RWPE2 (cell line): ENCODE measurements at places on chromosomes 1 and 21.
A peak's percentile ranks its signal among the peaks of the same experiment; 100 is the strongest.

DNA sequence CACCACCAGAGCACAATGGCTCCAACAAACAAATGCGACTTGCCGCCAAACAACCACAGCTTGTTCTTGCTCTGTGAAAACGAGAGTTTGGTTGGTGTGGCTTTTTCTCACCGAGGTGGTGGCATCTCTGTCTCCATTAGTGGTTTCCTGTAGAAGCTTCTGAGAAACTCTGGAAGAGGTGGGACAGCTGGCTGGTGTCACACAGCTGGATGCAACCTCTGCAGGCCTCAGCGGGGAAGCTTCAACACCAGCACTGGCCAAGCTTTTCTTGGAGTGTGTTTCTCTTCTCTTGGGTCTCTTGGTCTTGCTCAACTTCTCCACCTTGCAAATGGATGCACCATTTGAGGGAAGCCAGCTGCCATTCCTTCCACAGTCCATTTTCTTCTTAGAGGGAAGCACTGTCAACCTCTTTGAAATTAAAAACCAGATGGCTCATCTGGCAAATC lies 124.8 kb downstream of the KCNN3 start:
- no peaks in the 10 kb centered on the region for H3K4me1 ChIP-seq
- H3K27me3 ChIP-seq = peaks cover 12% of the 10 kb centered on the region
- H3K27ac ChIP-seq = no peak overlapping the region
- no peaks in the 10 kb centered on the region for H3K36me3 ChIP-seq
- H3K4me3 ChIP-seq = no peak overlapping the region

- no peak overlapping the region for H3K4me3 ChIP-seq
- peaks cover 6% of the 10 kb centered on the region for H3K4me1 ChIP-seq
- no peak overlapping the region for H3K27ac ChIP-seq
- no peak for DNase-seq
- no peaks in the 10 kb centered on the region for H3K36me3 ChIP-seq
These were observed 636.9 kb downstream of the KIF26B start for GRCh38 chr1:245791410-245792312.

GRCh38 chr1:225996946-225997545 lies 2.1 kb downstream of the SDE2 start:
- DNase-seq = no peak
- H3K27ac ChIP-seq = no peak overlapping the region
- H3K4me1 ChIP-seq = no peaks in the 10 kb centered on the region

- no peaks in the 10 kb centered on the region for H3K4me1 ChIP-seq
- H3K27me3 ChIP-seq = no peaks in the 10 kb centered on the region
- no peaks in the 10 kb centered on the region for H3K36me3 ChIP-seq
- H3K27ac ChIP-seq = no peak overlapping the region
These were observed 25.5 kb upstream of the CYP2J2 start for GRCh38 chr1:59952065-59952464.

- H3K4me1 ChIP-seq = no peaks in the 10 kb centered on the region
- no peaks in the 10 kb centered on the region for H3K27me3 ChIP-seq
- H3K36me3 ChIP-seq = no peaks in the 10 kb centered on the region
- DNase-seq = no peak
- H3K27ac ChIP-seq = peak overlapping the region; percentile 0
These were observed 14.2 kb upstream of the KANK4 start for GRCh38 chr1:62333441-62333840.

DNA sequence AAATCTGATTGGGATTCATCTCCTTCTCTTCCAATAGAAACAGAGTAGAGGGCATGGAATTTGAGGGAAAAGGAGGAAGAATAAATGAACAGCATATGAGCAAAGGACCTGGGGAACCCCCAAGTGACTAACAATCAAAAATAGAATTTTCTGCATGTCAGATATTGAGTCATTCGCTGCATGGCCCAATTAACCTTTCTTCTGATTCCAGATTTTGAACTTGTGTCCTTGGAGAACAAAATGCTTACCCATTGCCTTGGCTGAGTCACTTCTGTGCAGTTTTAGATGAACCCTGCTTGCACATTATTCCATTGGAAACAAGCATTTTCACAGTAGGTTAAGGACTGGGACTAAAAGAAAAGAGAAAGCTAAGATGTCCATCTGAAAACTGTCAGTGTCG lies 390.5 kb downstream of the ST6GALNAC3 start:
- no peak overlapping the region for H3K27ac ChIP-seq
- no peaks in the 10 kb centered on the region for H3K36me3 ChIP-seq
- DNase-seq = no peak
- no peak overlapping the region for H3K4me3 ChIP-seq
- no peaks in the 10 kb centered on the region for H3K27me3 ChIP-seq
- H3K4me1 ChIP-seq = no peaks in the 10 kb centered on the region

- H3K36me3 ChIP-seq = no peaks in the 10 kb centered on the region
- H3K27ac ChIP-seq = no peak overlapping the region
- no peak overlapping the region for H3K4me3 ChIP-seq
- no peaks in the 10 kb centered on the region for H3K27me3 ChIP-seq
- no peak for DNase-seq
- peaks cover 6% of the 10 kb centered on the region for H3K4me1 ChIP-seq
These were observed 98.4 kb upstream of the USP25 start for GRCh38 chr21:15631342-15631741.

- no peak overlapping the region for H3K4me3 ChIP-seq
- no peaks in the 10 kb centered on the region for H3K36me3 ChIP-seq
- H3K27ac ChIP-seq = no peak overlapping the region
- no peaks in the 10 kb centered on the region for H3K4me1 ChIP-seq
These were observed 52.8 kb downstream of the WNT9A start for GRCh38 chr1:227894831-227895451.

DNA sequence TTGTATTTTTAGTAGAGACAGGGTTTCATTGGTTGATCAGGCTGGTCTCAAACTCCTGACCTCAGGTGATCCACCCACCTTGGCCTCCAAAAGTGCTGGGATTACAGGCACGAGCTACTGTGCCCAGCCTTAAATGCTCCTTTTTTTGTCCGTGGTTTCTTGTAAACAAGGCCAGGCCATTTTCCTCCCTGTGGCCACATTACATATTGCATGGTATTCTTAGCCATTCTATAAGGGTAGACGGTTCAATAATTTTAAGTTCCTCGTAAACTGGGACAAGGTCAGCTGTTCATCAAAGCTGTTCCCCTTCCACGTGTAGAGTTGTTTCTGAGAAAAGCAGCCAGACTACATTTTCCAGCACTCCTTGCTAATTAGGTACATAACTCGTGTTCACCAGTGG lies 10.3 kb upstream of the LUZP1 start:
- H3K4me3 ChIP-seq = no peak overlapping the region
- no peak overlapping the region for H3K27ac ChIP-seq
- H3K36me3 ChIP-seq = no peaks in the 10 kb centered on the region
- DNase-seq = no peak
- no peaks in the 10 kb centered on the region for H3K4me1 ChIP-seq
- no peaks in the 10 kb centered on the region for H3K27me3 ChIP-seq

GRCh38 chr1:3662080-3662671 lies 9.9 kb downstream of the TP73 start:
- no peak overlapping the region for H3K4me3 ChIP-seq
- no peaks in the 10 kb centered on the region for H3K36me3 ChIP-seq
- H3K27ac ChIP-seq = no peak overlapping the region
- DNase-seq = no peak
- H3K27me3 ChIP-seq = peaks cover 6% of the 10 kb centered on the region

GRCh38 chr1:17134034-17134433 lies 14.8 kb upstream of the PADI2 start:
- H3K4me1 ChIP-seq = peaks cover 4% of the 10 kb centered on the region
- no peaks in the 10 kb centered on the region for H3K36me3 ChIP-seq
- no peak overlapping the region for H3K4me3 ChIP-seq
- H3K27ac ChIP-seq = no peak overlapping the region

DNA sequence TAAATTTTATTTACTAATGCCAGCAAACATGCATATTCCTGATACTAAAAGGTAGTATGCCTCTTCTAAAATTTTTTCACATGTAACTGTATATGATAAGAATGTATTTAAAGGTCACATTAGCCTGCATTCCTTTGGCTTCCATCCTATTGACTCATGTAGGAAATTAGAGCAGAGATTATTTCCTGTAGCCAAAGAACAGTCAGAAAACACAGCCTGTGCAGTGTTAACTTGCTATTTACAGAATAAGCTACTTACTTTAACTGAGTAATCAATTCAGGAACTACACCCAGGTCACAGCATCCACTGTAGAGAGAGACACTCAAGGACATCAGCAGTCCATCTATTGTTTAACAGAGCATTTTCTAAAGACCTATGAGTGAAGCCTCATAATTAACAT lies 154.5 kb upstream of the ADGRL4 start:
- H3K4me1 ChIP-seq = peaks cover 6% of the 10 kb centered on the region
- H3K27me3 ChIP-seq = no peaks in the 10 kb centered on the region
- H3K27ac ChIP-seq = no peak overlapping the region
- H3K4me3 ChIP-seq = no peak overlapping the region
- no peaks in the 10 kb centered on the region for H3K36me3 ChIP-seq

DNA sequence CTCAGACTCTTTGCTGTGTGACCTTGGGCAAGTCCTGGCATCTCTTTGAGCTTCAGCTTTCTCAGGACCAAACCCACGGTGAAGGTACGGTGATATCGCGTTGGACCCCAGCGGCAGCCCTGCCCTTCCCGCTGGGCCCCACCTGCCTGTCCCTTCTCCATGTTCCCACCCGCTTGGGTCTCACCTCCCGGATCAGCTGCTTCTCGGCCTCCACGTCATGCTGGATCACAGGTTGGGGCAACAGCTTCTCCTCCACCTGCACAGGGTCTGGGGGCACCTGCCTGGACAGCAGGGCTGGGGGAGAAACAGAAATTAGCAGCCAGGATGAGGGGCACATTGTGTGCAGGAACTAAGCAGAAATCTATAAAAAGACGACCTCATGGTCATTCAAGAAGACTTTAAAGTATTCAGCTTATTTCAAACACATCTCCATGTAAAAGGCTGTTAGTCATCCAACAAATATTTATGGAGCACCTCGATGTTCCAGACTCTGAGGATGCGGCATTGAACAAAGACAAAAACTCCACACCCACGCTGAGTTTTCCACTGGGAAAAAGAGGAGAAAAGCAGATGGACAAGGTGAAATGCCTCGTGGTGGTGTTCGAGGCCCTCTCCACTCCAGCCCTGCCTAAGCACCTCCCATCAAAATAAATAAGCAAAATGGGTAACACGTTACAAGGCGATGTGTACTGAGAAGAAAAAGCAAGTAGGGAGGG lies 19.5 kb downstream of the KIF17 start:
- H3K27ac ChIP-seq = peak overlapping the region; percentile 57
- H3K4me1 ChIP-seq = peaks cover 16% of the 10 kb centered on the region
- H3K27me3 ChIP-seq = no peaks in the 10 kb centered on the region
- no peak for DNase-seq
- H3K4me3 ChIP-seq = no peak overlapping the region

GRCh38 chr1:151839457-151840403 lies at the start of gene C2CD4D:
C2CD4D (minus strand) TSS chr1:151839820; CDS start chr1:151838989, 831 bp downstream.
- no peak for DNase-seq
- H3K4me1 ChIP-seq = peaks cover 36% of the 10 kb centered on the region
- H3K36me3 ChIP-seq = no peaks in the 10 kb centered on the region
- no peaks in the 10 kb centered on the region for H3K27me3 ChIP-seq
- peak within 1 kb of the TSS; percentile 25 for H3K4me3 ChIP-seq
- H3K27ac ChIP-seq = peak within 1 kb of the TSS; percentile 75

GRCh38 chr1:191279266-191279800 lies 801.7 kb upstream of the BRINP3 start:
- no peaks in the 10 kb centered on the region for H3K27me3 ChIP-seq
- H3K27ac ChIP-seq = no peak overlapping the region
- no peak for DNase-seq
- H3K4me3 ChIP-seq = no peak overlapping the region
- H3K4me1 ChIP-seq = peaks cover 7% of the 10 kb centered on the region

DNA sequence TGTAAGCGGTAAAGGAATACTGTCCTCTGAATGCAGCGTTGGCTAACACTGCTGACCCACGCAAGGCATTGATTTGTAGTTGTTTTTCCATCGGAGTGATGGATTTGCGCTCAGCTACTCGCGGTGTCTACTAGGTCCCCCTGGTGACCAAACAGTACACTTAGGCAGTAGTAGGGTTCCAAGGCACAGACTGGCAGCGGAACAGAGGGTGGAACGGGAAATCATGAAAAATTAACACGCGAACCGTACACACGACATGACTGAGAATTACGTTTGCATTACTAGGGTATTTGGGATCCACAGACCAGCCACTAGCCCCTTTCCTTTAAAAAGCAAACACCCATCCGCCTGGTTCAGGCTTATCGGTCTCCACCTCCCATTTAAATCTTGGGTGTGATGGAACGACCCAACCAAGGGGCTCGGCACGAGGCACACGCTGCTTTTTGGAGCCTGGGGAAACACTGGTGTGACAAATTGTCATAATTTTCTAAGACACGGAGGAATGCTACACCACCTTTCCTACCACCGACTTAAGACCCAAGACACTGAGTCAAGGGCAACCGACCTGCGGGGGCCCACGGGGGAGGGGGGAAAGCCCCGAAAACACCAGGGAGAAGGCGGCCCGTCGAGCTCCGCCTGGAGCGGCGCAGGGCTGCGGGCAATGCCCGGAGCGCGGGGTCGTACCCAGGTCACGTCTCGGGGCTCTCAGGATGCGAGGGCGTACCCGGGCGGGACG lies 699 bp downstream of the DIPK1A start:
- peak; percentile 71 for DNase-seq
- no peaks in the 10 kb centered on the region for H3K27me3 ChIP-seq
- H3K27ac ChIP-seq = peak overlapping the region; percentile 75
- H3K36me3 ChIP-seq = no peaks in the 10 kb centered on the region
- H3K4me1 ChIP-seq = peaks cover 3% of the 10 kb centered on the region

- H3K27me3 ChIP-seq = no peaks in the 10 kb centered on the region
- no peak overlapping the region for H3K4me3 ChIP-seq
- no peaks in the 10 kb centered on the region for H3K36me3 ChIP-seq
- H3K4me1 ChIP-seq = no peaks in the 10 kb centered on the region
- DNase-seq = no peak
- H3K27ac ChIP-seq = no peak overlapping the region
These were observed 69.5 kb downstream of the EDEM3 start for GRCh38 chr1:184685116-184685515.

DNA sequence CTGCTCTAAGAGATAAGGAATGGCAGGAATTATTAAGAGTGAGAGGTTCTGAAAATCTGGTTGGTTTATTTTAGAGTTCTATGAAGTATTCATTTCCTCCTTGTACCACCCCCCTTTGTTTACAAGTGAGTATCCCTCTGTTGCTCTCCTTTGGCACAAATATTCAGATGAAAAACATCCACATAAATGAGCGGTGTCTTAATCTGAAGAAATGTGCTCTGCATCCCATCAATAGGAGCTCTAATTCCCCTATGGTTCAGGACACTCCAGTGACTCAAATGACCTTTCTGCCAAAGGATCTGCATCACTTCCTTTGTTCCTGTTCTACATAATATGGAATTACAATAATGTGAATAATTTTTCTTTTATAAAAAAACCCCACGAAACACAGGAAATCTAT lies 16.6 kb downstream of the DDAH1 start:
- no peak for DNase-seq
- H3K27ac ChIP-seq = peak overlapping the region; percentile 47
- peaks cover 7% of the 10 kb centered on the region for H3K4me1 ChIP-seq
- H3K27me3 ChIP-seq = no peaks in the 10 kb centered on the region

- H3K4me1 ChIP-seq = no peaks in the 10 kb centered on the region
- no peak for DNase-seq
- H3K36me3 ChIP-seq = no peaks in the 10 kb centered on the region
- H3K4me3 ChIP-seq = no peak overlapping the region
- no peak overlapping the region for H3K27ac ChIP-seq
- H3K27me3 ChIP-seq = no peaks in the 10 kb centered on the region
These were observed 24.2 kb upstream of the CD34 start for GRCh38 chr1:207935166-207935583.

GRCh38 chr1:86068841-86069756 lies 87.5 kb downstream of the COL24A1 start:
- no peak for DNase-seq
- H3K27ac ChIP-seq = no peak overlapping the region
- peaks cover 5% of the 10 kb centered on the region for H3K4me1 ChIP-seq
- no peak overlapping the region for H3K4me3 ChIP-seq
